Stimulated activated CD8-positive, alpha-beta memory T cell treated with anti-CD3 and anti-CD28 coated beads, Interleukin-15, amount 100 ng/mL, for 48 hours (primary cell): ENCODE measurements at places on chromosomes 5 and 9.

DNA sequence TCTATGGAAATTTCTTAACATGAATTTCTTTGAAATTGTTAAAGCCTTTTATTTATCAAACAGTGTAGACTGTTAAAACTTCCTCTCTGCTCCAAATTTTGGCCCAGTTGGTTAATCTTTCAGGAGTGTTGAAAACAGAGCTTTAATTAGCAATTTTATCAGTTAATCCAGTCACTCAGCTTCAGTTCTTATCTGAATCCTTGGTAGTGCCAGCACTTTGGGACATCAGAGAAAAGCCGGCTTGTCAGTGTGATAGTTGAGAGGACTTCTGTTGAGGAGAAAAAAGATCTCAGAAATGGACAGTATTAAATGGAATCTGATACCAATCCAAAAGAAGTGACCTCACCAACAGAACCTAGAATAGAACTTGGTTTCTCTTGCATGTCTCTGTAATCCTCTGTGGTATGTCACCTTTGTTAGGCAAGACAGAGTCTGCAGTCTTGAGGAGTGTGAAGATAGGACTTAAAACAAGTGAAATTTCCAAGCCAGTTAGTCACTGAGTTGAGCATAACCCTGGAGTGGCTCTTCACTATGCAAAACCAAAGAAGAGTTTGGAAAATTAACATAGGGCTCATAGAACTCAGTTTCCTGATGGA lies 251.8 kb downstream of the NNT start:
- DNase-seq, result no peak

DNA sequence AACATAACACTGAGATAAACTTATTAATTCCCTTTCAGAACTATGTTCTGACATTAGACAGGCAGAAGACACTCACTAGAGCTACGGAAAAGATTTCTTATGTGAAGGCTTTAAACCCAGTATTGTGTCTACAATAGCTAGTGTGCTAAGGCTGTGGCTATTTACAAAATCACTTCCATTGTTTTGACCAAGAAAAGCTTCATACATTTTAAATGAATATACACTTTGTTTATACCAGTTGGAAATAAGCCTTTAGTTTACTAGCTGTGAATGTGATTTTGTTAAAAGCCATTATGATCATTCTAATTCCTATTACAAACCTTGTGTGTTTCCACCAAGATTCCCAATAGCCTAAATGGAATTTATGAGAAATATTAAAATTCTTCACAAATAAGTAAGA lies 83.0 kb downstream of the AGTPBP1 start:
- no peak for DNase-seq

DNA sequence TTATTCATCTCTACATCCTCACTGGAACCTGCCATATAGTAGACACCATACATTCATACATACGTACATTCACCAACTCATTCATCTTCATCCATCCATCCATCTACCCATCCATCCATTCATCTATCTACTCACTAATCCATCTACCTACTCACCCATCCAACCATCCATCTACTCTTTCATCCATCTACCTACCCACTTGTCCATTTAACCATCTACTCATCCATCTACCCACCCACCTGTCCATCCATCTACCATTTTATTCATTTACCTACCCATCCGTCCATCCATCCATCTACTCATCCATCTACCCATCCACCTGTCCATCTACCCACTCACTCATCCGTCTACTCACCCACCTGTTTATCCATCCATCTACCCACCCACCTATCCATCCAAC lies 31.9 kb upstream of the LCP2 start:
- DNase-seq, result no peak

DNA sequence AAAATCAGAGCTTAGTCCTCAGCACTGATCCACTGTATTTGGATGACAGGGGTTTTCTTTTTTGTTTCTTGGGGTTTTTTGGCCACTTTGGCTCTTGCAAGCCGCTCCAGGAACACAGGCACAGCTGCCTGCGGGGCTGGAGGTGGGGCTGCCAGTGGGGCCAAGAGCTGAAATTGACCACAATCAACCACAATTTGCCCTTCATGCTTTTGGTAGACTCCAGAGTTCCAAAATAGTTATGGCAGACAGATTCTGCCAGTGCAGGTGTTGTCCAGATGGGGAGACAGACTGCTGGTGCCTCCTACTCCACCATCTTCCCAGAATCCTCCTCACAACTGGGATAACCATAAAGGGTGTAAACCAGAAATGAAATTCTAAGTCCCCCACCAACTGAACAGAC lies 36.5 kb downstream of the PLEKHG4B start:
- no peak for DNase-seq

DNA sequence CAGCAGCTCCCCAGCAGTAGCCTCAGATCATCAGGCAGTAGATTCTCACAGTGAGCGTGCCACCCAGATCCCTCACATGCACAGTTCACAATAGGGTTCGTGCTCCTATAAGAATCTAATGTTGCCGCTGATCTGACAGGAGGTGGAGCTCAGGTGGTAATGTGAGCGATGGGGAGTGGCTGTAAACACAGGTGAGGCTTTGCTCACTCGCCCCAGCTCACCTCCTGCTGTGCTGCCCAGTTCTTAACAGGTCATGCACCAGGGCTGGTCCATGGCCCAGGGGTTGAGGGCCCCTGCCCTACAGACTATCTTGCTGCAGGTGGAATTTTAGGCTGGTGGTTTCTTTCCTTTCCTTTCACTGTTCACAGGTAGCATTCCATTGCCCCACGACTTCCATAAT lies 100.2 kb downstream of the MRPL36 start:
- no peak for DNase-seq

GRCh38 chr9:132584601-132585560 lies 2.5 kb downstream of the BARHL1 start:
- no peak for DNase-seq

GRCh38 chr5:126514131-126514557 lies 80.9 kb downstream of the ALDH7A1 start:
- DNase-seq, result no peak

GRCh38 chr9:128577206-128577605 lies 24.8 kb downstream of the SPTAN1 start:
- DNase-seq, result no peak

GRCh38 chr9:7542693-7543092 lies 256.9 kb downstream of the DMAC1 start:
- no peak for DNase-seq

- DNase-seq, result no peak
Observed at GRCh38 chr9:13684656-13685055, 405.2 kb upstream of the MPDZ start.
